ENCODE measurements at places on chromosomes 13 and 19.

DNA sequence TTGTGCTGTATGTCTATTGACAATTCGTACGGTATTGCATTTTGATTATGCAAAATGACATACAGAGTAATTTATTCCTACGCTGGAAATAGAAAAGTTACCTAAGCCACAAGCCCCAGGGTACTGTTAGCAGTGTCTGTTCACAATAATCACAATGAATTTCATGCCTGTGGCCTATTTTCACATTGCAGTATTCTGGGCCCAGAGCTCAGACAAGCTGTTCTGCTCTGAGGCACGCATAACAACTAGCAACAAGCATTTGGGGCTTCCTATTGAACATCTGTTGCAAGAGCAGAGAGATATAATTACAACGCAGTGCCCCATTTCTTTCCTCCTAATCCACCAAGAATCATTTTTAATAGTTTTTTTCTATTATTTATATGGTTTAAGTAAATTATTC is 158.9 kb upstream of the SGCG start:
- no peak for DNase-seq

- peak; percentile 54 for DNase-seq
Measured at GRCh38 chr19:45901432-45901911, 941 bp downstream of the MYPOP start.

- DNase-seq: no peak
Measured at GRCh38 chr19:58570770-58571574, 2.2 kb downstream of the MZF1 start.

DNA sequence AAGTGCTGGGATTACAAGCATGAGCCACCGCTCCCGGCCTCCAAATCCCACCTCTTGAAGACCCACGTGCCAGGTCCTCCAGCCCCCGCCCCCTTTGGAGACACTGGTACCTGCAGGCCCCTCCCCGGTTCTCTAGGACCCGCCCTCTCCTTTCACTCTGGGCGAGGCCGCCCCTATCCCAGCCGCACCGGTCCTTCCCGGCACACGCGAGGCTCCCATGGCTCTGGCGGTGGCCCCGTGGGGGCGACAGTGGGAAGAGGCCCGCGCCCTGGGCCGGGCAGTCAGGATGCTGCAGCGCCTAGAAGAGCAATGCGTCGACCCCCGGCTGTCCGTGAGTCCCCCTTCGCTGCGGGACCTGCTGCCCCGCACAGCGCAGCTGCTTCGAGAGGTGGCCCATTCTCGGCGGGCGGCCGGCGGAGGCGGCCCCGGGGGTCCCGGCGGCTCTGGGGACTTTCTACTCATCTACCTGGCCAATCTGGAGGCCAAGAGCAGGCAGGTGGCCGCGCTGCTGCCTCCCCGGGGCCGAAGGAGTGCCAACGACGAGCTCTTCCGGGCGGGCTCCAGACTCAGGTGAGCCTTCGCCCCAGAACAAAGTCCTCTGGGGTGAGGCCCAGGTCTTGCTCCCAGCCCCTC is at the start of gene CBLC:
Gene CBLC (plus strand): TSS at position 176 of the 633 bp plus-strand sequence. CDS start 42 bp downstream, at position 218.
- DNase-seq: no peak
